ENCODE measurements at places on chromosomes 4 and X.

GRCh38 chr4:189084671-189085070 is 856.0 kb upstream of the FRG1 start:
- DNase-seq, result no peak

DNA sequence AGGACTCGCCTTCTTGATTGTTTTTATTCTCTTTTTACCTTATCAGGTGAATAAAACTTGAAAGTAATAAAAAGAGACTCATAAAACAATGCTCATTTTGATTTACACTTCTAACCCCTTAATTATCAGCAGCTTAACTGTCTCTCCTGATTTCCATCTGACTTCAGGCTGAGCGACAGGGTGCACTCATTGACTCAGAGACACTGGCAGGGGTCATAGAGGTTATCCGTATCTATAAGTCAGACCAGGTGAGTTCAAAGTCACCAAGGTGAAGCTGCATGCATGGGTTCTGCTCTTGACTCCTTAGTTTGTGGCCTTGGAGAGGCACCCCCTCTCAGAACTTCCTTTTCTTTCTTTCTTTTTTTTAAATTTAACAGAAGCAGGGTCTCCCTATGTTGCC is 116.4 kb upstream of the SLC34A2 start:
- no peak for DNase-seq

- peak; percentile 52 for DNase-seq
Measured at GRCh38 chrX:15151267-15152186, 118.4 kb downstream of the ASB9 start.

GRCh38 chr4:39565878-39566600 is 38.8 kb upstream of the UGDH start:
- no peak for DNase-seq

GRCh38 chr4:68962868-68963267 is 11.3 kb upstream of the UGT2A3 start:
- DNase-seq, result no peak

GRCh38 chr4:137526681-137527080 is 5.6 kb downstream of the PCDH18 start:
- DNase-seq, result no peak

GRCh38 chr4:120293341-120293740 is 226.7 kb upstream of the MAD2L1 start:
- DNase-seq, result no peak

DNA sequence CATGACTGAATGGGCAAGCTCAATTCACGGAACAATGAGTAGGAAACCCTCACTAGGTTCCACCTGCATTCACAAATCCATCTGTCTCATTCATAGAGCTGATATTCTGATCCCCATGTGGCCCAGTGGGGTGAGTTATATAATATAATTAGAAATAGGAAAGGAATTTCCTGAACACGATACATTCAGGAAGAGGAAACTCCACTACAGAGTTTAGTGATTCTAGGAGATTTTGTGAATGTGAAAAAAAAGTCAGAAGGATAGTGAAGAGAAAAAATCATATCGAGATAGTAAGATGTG is 471.2 kb downstream of the GASK1B start:
- no peak for DNase-seq

DNA sequence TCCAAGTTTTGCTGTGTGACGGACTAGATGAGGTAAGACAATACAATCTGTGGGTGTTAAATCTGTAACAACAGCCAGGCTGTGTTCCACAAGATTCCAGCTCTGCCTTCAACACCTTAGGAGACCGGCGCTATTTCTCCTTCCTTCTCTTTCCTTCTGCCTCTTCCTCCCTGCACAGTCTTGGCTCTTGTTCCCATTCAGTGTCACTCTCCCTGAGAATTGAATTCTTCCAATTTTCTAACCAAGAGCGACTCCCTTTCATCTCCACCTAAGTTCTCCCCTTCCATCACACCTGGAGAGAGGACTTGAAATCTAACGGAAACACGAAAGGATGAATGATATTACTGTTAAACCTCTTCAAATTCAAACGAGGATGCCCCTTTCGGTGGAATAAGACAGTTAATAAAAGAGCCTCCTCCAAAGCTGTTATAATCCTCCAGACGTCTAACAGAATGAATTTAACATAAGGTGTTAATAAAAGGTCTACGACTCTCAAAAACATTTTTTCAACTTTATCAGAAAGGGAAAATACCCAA is 2.7 kb downstream of the EPHA5 start:
- no peak for DNase-seq

- DNase-seq, result no peak
Measured at GRCh38 chr4:122775987-122776836, 43.7 kb downstream of the BBS12 start.
